ENCODE measurements at places on chromosomes 16 and 17.

DNA sequence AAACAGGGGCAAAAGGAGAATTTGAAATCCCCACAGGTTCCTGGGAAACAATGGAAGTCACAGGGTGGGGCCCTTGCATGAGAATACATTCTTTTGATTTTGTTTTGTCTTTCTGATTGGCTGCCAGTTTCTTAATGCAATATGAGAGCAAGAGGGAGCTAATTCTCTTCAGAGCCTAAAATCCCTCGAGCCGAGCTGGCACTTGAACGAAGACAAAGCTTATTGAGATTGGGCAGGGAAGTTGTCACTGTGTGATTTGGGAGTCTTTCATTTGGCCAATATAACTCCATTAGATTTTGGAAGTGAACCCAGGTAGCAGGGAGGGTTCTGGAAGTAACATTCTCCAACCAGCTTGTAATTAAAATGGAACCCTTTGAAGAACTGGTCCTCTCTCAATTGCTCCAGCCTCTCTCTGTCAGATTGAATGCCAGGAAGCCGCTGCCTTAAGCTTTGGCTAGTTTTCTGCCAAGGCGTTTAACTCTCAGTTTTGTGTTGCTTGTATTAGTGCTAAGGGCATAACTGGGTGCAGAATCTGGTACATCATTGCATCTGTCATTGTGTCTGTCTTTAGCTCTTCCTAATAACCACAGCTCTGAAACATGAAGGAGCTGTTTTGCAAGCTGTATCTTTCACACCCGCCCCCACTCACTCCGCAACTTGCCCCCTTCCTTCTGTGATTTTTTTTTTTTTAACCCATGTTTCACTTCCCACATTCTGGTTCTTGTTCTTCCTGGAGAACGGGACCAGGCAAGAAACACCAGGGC, 272.0 kb downstream of the MAF start:
- no peak for DNase-seq

GRCh38 chr17:63549289-63549945, 860 bp upstream of the DCAF7 start:
- DNase-seq, result no peak

DNA sequence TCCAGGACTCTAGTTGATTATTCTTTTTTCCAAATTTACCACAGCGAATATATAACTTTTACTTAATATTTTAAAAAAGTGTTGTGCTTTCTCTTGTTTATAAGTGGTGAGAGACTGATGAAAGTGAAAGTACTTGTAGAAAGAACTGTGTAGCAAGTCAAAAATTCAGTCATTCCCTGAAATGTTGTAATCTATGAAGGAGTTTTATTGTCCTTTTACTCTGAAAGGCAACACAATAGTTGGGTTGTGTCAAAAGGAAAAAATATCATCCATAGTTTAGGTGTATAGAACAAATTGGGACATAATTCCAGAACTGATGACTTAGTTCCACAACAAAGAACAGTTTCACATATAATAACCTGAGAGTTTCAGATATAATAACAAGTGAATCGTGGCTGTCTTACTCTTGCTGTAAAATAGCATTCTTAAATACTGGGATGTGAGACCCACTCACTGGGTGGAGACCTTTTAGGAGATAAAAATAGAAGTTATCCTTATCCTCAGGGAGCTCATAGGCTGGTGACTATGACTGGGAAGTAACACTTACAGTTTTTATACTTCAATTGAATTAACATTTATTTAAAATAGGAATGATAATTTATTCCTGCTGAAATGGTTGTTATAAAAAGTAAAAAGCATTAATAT, 20.6 kb downstream of the CYB5B start:
- DNase-seq, result no peak

DNA sequence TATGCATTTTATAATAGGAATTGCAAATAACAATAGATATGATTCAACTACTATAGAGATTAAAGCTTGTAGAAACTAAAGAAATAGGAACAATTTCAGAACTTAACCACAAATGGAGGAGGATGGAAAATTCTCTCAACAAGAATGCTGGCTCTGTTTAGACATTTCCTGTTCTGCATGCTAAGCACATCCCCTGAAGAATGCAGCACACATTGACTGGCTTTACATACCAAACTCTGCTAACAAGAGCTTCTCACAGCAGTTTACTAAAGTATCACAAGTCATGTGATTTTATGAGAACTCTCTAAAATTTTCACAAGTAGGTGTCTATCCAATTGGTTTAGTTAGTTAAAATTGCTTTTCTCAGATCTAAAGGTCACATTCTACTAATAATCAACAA, 85.2 kb downstream of the SPAG9 start:
- DNase-seq, result peak; percentile 88

GRCh38 chr16:58336332-58337089, 41.7 kb upstream of the PRSS54 start:
- DNase-seq, result peak; percentile 58

- DNase-seq, result no peak
These were observed 25.2 kb downstream of the CD300A start for GRCh38 chr17:74491626-74492025.

- DNase-seq, result no peak
These were observed 656 bp upstream of the IGFBP4 start for GRCh38 chr17:40442392-40443195.

DNA sequence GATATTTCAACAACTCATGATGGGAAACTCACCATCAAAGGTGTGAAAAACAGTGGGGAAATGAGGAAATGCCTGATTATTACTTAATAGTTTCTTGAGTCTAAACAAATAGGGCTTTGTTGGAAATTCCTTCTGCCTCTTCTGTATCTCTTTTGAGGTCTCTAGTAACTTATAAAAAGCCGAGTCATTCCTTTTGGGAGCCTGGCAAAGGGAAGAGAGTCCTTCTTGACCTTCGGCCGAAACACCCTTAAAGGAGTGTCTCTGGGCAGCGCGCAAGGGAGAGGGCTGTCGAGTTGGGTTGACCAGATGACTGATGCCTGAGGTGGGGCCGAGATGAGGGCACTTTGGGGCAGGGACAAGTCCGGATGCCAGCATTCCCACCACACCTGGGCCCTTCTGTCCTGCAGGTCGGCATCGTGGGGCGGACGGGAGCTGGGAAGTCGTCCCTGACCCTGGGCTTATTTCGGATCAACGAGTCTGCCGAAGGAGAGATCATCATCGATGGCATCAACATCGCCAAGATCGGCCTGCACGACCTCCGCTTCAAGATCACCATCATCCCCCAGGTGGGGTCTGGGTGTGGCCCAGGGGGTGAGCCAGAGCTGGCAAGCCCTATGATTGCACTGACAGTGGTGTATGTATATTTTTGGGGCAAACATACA, 89.2 kb downstream of the ABCC6 start:
- no peak for DNase-seq

GRCh38 chr17:61064087-61064951, 335.3 kb upstream of the TBX2 start:
- DNase-seq, result no peak

DNA sequence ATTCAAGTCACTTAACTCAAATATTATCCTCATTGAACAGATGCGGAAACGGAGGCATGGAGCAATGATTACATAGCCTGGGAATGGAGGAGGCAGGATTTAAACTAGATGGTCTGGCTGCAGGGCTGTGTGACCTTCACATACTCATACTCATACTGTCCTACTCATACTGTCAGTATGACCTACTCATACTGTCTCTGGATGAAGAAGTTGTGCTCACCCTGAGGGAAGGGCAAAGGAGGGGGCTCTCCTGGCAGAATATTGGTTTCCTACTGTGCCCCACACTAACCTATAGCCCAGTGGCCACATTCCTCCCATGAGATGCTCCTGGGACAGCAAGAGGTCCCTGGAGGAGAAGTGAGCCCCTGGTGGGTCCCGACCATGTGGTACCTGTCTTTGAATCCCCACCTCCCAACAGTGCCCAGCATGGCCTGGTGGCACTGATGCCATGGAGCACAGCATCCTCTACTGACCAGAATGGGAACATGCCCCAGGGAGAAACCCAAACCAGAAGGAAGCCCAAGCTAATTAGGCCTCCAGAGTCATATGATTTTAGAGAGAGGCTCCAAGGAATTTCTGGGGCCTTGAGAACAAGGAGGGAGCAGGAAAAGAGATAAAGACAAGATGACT, 197.3 kb upstream of the SDK2 start:
- DNase-seq, result no peak

DNA sequence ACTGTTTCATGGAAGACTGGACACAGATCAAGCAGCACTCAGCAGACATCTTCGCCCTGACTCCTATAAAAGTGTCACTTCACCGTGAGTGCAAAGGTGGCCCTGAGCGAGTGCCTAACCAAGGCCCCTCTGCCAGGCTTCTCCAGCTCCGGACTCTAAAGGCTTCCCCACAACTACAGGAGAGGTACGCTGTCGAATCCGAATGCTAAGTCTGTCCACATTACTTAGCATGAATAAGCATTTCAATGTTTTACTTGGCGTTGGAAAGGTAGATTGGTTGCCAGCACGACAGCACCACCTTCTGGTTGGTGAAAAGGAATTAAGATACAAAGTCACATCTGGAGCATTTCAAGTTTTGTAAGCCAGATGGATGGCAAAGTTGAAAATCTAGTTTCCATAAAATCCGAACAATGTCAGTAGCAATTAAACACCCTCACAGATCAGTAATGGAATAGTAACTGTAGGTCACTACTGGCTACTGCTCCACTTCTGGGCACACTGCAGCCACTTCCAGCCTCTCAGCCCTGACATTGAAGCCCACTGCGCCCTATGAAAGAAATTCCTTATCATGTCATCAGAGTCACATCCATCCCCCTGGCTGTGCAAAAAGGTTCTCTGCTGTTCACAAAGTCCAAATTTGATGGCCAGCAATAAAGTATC, 100.9 kb downstream of the PARN start:
- peak; percentile 88 for DNase-seq

DNA sequence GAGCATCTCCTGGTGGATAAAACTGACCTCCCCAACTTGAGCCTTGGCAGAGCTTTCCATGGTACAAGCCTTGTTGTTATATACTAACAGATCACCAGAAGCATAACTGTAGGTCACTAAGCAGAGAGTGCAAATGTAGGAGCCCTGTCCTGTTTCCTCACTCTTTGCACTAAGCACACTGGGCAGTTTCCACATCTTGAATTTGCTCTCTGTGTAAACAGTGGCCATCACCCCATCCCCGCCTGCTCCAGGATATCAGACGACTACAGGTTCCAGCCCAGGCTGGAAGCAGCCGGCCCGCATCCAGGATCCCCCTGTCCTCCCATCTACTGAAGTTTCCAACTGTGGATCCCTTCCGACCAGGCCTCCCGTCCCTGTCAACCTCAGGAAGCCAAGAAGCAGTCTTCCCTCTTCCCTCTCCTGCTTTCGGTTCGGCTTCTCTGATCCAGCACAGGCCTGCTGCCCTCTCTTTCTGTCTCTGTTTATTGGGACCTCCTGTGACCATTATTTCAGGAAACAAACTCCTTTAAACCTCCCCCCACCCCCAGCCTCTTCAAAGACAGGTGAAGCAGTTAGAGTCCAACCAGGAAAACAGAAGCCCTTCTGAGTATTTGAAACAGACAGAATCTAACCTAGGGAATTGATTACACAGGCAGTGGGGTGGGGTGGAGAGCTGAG, 22.6 kb upstream of the CACNG4 start:
- DNase-seq, result no peak

- DNase-seq, result no peak
These were observed 6.2 kb downstream of the EPN3 start for GRCh38 chr17:50538549-50539410.

GRCh38 chr16:56891685-56892084, 26.7 kb downstream of the SLC12A3 start:
- DNase-seq, result no peak

DNA sequence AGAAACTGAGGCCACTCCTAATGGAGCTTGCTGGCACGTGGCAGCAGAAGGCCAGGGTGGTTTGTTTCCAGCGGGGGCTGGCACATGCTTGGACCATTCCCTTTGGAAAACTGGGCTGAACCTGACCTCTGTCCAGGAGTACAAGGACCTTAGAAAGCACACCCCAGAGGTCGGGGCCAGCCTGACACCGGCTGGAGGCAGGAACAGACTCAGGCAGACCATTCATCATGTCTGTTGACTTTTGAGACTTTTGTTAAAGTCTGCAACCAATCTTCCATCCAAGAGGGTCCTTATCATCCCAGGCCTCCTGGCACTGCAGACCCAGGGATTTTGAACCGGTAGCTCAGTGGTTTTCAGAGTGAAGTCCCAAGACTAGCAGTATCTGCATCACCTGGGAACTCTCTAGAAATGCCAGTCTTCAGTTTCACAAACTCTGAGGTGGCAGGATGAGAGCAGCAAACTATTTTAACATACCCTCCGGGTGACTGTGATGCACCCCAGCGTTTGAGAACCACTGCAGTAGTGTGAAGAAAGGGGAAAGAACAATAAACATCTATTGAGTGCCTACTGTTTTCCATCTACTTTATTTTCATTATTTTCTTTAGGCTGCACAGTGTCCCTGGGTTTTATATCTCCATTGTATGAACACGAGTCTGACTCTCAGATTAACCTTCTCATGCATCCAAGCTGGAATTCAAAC, 145.3 kb upstream of the PLCG2 start:
- DNase-seq, result no peak

All from fibroblast of skin of right quadriceps (primary cell).